ENCODE measurements at places on chromosomes 1 and 21. TPM values are rescaled to one million over a fixed set of nuclear protein-coding genes. Genes with fewer than 3 reads are reported as not detected.

Gene KIF26B
- total RNA-seq = 0.31 TPM

Gene HRNR
- under 0.01 TPM for total RNA-seq

Gene IFT25
- total RNA-seq = 16.3 TPM

Gene ROR1
- 0.10 TPM for total RNA-seq

Gene NBPF19
- 57.6 TPM for total RNA-seq

Gene XCL2
- total RNA-seq = 12.7 TPM

Gene ETV3L
- total RNA-seq = 0.10 TPM

Gene ZBTB48
- total RNA-seq = 13.1 TPM

Gene DCDC2B
- total RNA-seq = not detected

Gene LORICRIN
- not detected for total RNA-seq

Gene LRRN2
- total RNA-seq = not detected

Gene C1orf167
- not detected for total RNA-seq

Gene OR2T35
- 0.42 TPM for total RNA-seq
